Non-pigmented ciliary epithelial cell (primary cell): ENCODE measurements at places on chromosomes 16 and 17.

GRCh38 chr16:89154390-89155183 is 17.0 kb upstream of the CDH15 start:
- DNase-seq: no peak

DNA sequence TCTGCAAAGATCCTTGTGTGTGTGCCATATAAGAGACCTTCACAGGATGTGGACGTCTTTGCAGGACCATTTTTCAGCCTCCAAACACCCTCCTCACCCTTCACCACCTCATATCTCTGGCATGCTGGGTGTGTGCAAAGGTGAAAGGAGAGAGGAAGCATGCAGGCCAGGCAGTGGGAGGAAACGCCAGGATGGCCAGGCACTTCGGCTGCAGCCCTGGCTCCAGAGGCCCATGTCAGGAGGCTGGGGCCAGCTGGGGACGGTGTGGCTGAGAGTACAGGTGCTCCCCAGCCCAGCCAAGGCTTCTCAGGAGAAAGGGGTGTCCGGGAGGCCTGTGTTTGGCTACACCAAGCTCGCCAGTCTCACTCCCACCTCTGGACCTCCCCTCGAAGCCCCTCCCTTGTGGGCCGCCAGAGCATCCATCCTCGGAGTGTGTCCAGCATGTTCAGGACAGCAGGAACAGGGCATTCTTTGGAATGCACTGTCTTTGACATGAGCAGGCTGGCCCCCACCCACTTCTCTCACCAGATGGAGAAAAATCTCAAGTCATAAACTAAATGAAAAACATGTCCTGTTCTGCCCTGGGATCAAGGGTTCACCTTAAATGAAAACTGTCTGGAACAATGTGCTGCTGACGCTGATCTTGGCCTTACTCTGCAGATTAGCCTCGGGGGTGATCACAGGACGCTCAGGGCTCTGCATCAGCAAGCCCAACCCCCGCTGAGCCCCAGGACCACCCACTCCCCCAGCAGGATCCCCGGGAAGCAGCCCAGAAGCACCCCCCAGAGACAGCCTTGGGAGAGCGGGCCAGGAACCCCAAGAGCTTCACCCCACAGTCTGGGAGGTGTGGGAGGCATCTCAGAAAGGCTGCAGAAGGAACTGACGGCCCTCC is 15.9 kb downstream of the PEMT start:
- no peak for DNase-seq

GRCh38 chr17:82647593-82648164 is 565 bp downstream of the WDR45B start:
- no peak for DNase-seq

DNA sequence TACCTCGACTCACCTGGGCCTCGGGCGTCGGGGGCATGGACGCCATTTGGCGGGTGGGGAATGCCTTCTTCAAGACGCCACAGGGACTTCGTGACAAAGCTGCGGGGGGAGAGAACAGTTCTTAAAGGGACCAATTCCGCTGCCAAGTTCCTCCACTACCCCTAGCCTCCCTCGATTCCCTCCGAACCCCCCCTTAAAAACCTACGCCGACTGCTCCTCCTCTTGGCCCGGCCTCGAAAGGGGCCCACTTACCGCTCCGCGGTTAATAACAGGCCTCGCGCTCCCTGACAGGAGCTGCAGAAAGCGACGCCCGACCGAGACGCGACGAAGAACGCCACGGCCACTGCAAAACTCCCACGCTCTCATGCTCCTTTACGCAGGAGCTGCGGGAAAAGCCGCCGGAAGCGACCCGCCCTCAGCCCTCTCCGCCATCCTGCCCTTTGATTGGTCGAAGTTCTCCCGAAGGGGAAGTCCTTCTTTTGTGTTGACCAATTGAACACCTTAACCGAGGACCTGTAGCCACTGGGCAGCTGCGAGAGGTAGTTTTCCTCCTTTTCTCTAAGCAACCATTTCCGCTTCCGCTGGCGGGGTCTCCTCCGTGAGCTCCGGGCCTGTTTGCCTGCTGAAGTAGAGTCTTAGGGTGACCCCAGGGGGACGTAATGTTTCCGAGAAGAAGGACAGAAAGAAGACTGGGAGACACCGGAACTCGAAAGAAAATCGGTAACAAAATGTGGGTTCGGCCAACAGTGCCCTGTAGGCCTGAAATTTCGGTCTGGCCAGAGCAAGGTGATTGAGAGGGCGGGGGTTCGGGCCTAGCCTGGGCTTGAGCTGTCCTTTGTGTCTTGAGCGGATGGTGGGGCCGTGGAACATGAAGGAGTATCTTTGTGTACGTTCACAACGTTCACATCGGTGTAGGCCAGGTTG is at the start of the genes NAA60 and ZNF597:
NAA60 (plus strand) TSS at position 573 of the 924 bp plus-strand sequence. CDS start 32,548 bp downstream, outside the sequence.
ZNF597 (minus strand) TSS at position 397 of the 924 bp plus-strand sequence; CDS start at position 46, 351 bp downstream.
- DNase-seq: peak; percentile 72

GRCh38 chr16:31487720-31488467 is 5.0 kb downstream of the SLC5A2 start:
- DNase-seq: no peak

GRCh38 chr17:45745601-45746494 is 38.3 kb upstream of the CRHR1 start:
- no peak for DNase-seq

GRCh38 chr17:68255731-68256538 is 8.1 kb downstream of the AMZ2 start:
- no peak for DNase-seq

GRCh38 chr16:28842696-28843095 is 3.5 kb downstream of the TUFM start:
- no peak for DNase-seq

GRCh38 chr16:88962478-88963152 is 14.4 kb downstream of the CBFA2T3 start:
- no peak for DNase-seq

GRCh38 chr17:47945529-47946508 is 4.4 kb downstream of the PNPO start:
- no peak for DNase-seq

DNA sequence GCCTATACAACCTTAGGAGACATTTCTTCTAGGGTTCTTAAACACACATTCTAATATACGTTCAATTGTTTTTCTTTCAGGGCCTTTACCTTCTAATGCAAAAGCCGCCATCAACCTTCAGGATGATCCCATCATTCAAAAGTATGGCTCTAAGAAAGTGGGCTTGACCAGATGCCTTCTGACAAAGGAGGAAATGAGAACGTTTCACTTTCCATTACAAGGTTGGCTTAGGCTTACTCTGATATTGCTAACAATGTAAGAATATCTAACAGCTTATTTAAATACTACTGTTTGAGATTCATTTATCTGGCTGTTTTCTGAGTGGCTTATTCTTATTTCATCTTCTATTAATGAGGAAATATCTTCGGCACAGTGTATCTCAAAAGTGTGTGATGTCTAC is 15.4 kb downstream of the REXO5 start:
- no peak for DNase-seq

- no peak for DNase-seq
These were observed 763 bp upstream of the ACTG1 start for GRCh38 chr17:81513372-81513752.

DNA sequence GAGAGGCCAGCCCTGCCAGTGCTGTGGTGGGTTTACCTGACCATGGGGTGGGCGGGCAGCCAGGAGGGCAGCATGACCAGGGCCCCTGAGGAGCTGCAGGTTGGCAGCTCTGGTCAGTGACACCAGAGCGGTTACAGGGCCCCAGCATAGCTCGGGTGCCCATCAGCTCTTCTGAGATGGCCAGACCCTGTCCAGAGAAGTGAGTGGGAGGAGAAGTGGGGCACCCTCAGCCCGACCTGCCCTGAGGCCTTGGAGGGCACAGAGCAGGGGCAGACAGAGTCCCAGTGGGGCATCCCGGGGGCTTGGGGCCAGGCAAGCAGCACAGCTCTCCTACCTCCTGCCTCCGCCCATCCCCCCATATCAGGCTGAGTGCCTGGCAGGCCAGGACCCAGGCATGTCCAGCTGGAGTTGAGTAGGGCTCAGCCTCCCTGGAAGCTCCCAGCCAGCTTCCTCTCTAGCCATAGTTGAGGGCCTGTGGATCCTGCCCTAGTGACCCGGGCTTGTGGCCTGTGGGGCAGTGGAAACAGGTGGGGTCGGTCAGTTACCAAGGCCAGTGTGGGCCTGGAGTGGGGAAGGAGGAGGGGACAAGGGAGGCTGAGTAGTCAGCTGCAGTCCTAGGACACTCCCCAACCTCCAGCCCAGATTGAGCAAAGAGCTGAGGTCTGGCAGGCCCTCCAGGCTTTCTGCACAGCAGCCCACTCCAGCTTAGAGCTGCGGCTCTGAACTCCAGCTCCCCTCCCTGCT is 83.5 kb downstream of the AMFR start:
- DNase-seq: no peak

DNA sequence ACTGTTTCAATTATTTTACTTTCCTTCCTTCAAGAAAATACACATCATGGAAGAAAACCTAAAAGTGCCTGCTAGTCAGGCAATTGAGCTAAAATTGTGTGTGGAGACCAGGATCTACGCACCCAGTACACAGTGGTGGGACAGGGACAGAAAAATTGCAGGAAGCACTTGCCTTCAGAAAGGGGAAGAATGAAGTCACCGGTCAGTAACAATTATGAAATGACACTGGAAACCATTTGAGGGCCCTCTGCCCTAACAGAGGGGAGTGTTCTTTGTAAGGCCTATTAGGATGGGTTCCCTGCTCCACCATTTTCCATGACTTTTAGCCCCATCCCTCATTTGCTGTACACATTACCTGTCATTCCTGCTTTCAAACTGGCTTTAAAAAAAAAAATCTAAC is 4.5 kb upstream of the PHAF1 start:
- DNase-seq: no peak

DNA sequence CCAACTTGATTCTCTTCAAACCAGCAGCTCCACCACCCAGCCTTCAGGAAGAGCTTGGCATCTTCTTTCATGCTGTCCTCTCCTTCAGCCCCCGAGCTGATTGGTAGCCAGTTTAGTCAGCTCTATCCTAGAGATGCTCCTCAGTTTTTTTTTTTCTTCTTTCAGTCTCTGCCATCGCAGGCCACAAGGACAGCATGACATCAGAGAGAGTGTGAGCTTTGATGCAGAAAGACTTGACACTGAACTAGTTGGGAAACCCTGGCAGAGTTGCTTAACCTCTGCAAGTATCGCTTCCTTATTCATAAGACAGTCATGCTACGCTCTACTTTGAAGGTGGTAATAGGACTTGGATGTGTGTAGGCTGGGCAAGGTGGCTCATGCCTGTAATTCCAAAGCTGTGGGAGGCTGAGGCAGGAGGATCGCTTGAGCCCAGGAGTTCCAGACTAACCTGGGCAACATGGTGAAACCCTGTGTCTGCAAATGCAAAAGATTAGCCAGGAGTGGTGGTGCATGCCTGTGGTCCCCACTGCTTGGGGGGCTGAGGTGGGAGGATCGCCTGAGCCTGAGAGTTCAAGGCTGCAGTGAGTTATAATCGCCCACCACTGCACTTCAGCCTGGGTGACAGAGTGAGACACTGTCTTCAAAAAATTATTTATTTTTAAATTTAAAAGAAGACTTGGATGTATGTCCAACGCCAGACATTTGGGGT is 2.6 kb downstream of the CD300LB start:
- DNase-seq: no peak
